ENCODE measurements at places on chromosomes 3 and 15. TPM values are rescaled to one million over a fixed set of nuclear protein-coding genes. Genes with fewer than 3 reads are reported as not detected.

IL17RB gene
- 0.67 TPM for total RNA-seq

CPLX3 gene
- not detected for total RNA-seq

SLC2A2 gene
- total RNA-seq: not detected

DENND4A gene
- 4.1 TPM for total RNA-seq

ZNF80 gene
- not detected for total RNA-seq

DNAH12 gene
- 0.09 TPM for total RNA-seq

GP5 gene
- 0.01 TPM for total RNA-seq

IL12A gene
- 1.4 TPM for total RNA-seq

LMAN1L gene
- not detected for total RNA-seq

C3orf49 gene
- total RNA-seq: not detected

AGBL1 gene
- not detected for total RNA-seq

SAMD7 gene
- not detected for total RNA-seq

MYO5A gene
- 19.3 TPM for total RNA-seq

RLBP1 gene
- not detected for total RNA-seq
